ENCODE measurements at places on chromosomes 1 and 21. TPM values are rescaled to one million over a fixed set of nuclear protein-coding genes. Genes with fewer than 3 reads are reported as not detected.

RXFP4 gene
- not detected for total RNA-seq

DVL1 gene
- 66.0 TPM for total RNA-seq

ELOVL1 gene
- 98.9 TPM for total RNA-seq

CLDN14 gene
- total RNA-seq = not detected

IGSF3 gene
- 20.1 TPM for total RNA-seq

PRDM15 gene
- total RNA-seq = 7.4 TPM

VWA1 gene
- total RNA-seq = 87.4 TPM

C1orf198 gene
- total RNA-seq = 159 TPM

HES3 gene
- not detected for total RNA-seq

UTS2 gene
- not detected for total RNA-seq

CYP4B1 gene
- total RNA-seq = 268 TPM

CHIA gene
- 6.3 TPM for total RNA-seq

KRTAP10-10 gene
- not detected for total RNA-seq

ITPKB gene
- total RNA-seq = 44.1 TPM

TTLL7 gene
- 16.2 TPM for total RNA-seq

PWP2 gene
- 9.9 TPM for total RNA-seq

PGLYRP4 gene
- total RNA-seq = not detected

SGIP1 gene
- total RNA-seq = 19.8 TPM

PLEKHG5 gene
- 12.2 TPM for total RNA-seq

TMEM200B gene
- total RNA-seq = 8.7 TPM

STIL gene
- 1.7 TPM for total RNA-seq

DPT gene
- 44.7 TPM for total RNA-seq

ARTN gene
- 0.43 TPM for total RNA-seq

LAD1 gene
- 42.6 TPM for total RNA-seq

SIPA1L2 gene
- 38.3 TPM for total RNA-seq

SLC6A17 gene
- total RNA-seq = 0.06 TPM

TEX38 gene
- not detected for total RNA-seq

ASCL5 gene
- total RNA-seq = 0.29 TPM

BRWD1 gene
- total RNA-seq = 40.5 TPM

LCE6A gene
- not detected for total RNA-seq

RASSF5 gene
- 37.6 TPM for total RNA-seq

SUSD4 gene
- 2.2 TPM for total RNA-seq

GREM2 gene
- total RNA-seq = 0.64 TPM

FRRS1 gene
- total RNA-seq = 6.8 TPM

FCRL6 gene
- 3.2 TPM for total RNA-seq

All from upper lobe of right lung (tissue), 1 donor.